ENCODE measurements at places on chromosomes 6 and 20.
A peak's percentile ranks its signal among the peaks of the same experiment; 100 is the strongest.

DNA sequence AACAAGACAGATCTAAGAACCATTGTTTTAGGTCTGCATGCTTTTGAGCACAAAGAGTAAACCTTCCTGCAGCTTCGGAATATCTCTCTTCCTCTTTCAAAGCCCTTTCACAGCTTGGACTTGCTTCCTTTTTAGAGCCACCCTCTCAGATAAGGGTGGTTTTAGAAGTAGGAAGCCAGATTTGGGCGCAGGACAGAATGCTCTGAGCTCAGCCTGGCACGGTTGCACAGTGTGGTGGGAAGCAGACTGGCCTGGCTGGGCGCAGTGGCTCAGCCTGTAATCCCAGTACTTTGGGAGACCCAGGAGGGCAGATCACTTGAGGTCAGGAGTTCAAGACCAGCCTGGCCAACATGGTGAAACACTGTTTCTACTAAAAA is 35.6 kb upstream of the PNRC1 start:
- no peak for DNase-seq

DNA sequence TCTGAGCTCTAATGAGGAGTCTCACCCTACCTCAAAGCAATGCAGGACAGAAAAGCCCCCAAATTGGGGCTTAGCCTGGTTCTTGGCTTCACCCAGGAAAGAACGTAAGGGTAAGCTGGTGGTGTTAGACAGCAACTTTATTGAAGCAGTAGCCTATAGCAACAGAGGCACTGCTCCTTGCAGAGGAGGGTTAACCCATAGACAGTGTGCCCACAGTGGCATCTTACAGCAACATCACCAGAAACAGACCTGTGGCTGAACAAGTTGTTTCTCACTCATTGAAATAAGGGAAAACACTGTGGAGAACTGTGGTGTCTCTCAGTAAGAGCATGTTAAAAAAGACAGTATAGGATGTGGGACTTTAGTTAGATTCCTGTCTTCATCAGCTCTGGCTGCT is 80.4 kb upstream of the SPTLC3 start:
- no peak for DNase-seq

DNA sequence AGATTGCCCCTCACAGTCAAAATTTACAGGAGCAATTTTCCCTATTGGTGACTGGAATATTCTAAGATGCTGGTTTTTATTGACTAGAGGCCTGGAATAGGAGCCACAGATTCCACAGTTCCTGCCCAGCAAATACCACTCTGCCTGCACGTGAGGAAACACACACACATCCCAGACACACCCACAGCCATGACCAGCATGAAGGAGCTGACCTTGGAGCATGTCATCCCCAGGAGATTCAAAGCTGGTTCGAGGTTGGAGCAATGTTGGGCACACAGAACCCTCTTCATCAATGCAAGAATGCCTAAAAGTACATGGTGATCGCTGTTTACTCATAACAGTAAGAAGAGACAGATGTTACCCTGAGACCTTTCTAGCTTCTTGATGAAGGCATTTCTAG is 244.6 kb upstream of the FOXQ1 start:
- no peak for DNase-seq

GRCh38 chr20:50734730-50735679 is 3.6 kb downstream of the PARD6B start:
- peak; percentile 47 for DNase-seq

DNA sequence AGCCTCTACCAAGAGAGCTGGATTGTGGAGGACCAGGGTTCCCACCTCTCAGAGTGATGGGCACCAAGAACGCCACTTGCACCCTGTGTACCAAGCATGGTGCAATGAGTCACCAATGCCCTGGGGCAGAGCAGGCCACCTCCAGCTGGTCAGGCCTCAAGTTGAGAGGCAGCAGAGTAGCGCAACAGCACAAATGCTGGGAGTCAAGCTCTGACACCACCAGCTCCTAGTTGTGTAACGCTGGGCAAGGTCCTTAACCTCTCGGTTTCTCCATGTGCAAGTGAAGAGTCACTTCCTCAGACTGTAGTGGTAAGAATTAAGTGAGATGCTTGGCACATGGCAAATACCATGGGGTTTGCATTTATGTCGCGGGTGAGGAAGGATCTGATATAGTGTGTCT is 25.6 kb downstream of the GFOD1 start:
- DNase-seq: no peak

GRCh38 chr20:34892671-34893070 is 16.3 kb downstream of the ACSS2 start:
- DNase-seq: no peak

GRCh38 chr20:47610945-47611250 is 109.2 kb downstream of the NCOA3 start:
- no peak for DNase-seq

- no peak for DNase-seq
These were observed 51.7 kb downstream of the CPXM1 start for GRCh38 chr20:2748551-2749342.

DNA sequence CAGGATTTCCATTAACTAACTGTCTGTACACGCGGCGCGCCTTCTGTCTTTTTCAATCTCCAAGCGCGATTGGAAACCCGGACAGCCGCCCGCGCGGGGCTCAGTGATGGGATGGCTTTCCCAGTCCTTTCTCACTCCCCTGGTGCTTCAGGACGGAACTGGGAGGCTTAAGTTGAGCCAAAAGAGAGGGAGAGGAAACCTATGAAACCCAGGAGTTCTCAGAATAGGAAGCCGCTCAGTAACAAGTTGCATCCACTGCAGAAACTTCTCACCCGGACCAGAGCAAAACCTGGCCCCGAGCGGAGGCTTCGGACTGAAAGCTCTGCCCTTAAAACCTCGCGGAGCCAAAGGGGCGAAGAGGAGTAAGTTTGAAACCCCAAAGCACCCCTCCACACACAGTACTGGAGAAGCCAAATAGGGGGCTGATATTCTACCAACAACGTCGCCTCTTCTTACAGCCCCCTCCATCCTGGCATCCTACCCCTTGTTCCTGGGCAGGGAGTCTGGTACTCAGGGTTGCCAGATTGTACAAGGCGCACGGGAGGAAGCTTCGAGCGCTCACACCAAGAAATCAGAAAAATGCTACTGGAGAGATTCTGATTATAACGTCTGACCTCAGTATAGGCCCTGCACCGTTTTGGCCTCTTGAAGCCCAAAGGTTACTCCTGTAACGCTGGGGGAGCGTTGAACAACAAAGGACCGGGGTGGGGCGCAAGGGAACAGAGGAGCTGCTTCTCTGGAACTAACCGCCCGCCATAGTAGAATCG is 906 bp upstream of the COL12A1 start:
- DNase-seq: no peak

All from small intestine (tissue), 16 donors.